ENCODE measurements at places on chromosomes 16 and 17.

DNA sequence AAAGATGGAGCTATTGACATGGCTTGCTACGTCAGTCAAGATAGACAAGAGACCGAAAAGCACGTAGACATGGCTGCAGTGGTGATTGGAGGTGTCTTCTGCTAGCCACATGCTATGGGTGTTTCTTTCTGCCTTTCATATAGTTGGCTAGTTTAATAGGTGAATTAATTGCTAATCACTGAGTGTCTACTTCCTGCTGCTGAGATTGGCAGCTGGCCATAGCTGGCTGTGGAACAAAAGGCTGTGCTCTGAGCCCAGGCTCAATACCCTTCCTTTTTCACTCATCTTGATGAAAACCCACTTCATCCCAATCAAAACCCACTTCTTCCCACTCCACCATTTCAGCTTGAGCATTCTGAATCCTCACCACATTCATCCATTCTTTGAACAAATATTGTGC, 221.4 kb upstream of the MAF start:
- no peak for DNase-seq

DNA sequence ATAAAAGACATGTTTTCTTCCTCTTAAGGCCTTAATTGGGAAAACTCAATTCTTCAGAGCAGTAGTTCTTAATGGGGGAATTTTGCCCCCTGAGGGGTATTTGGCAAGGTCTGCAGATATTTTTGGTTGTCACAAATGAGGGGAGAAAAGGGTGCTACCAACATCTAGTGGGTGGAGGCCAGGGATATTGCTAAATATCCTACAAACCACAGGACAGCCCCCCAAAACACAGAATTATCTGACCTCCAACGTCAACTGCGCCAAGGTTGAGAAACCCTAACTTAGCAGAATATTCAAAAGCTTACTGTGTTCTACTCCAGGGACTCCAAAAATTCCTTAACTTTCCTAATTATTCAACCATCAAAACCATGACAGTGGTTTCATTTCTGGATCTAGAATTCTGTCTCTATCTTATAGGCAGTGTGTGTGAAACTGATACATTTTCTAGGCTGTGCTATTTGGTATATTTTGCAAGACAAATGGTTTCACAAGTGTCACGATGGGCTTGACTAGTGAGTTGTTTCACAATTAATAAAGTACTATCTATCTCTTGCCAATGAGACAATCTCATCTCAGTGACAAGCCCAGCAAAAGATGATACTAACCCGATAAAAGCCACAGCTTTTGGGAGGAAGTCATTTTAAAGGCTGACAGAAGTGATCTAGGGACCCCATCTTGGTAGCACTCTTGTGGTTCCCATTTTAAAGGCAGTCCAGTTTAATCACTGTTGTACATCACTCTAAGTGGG, 14.7 kb downstream of the TXNDC11 start:
- no peak for DNase-seq

DNA sequence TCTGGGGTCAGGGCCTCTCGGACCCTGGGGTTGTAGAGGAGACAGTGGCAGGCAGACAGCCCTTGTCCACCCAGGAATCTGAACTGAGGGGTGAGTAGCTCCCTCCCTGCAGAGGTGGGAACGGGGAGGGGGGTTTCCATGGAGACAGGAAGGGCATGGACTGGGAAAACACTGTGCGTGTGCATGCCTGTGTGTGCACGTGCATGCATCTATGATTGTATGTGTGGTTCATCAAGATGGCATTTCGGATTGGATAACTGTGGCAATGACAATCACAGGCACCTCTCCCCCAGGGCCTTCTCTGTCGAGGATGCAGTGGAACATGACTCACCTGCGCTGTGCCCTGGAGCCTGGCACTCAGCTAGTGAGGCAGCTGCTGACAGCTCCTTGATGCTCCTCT, 6.1 kb upstream of the CD300C start:
- DNase-seq = no peak

DNA sequence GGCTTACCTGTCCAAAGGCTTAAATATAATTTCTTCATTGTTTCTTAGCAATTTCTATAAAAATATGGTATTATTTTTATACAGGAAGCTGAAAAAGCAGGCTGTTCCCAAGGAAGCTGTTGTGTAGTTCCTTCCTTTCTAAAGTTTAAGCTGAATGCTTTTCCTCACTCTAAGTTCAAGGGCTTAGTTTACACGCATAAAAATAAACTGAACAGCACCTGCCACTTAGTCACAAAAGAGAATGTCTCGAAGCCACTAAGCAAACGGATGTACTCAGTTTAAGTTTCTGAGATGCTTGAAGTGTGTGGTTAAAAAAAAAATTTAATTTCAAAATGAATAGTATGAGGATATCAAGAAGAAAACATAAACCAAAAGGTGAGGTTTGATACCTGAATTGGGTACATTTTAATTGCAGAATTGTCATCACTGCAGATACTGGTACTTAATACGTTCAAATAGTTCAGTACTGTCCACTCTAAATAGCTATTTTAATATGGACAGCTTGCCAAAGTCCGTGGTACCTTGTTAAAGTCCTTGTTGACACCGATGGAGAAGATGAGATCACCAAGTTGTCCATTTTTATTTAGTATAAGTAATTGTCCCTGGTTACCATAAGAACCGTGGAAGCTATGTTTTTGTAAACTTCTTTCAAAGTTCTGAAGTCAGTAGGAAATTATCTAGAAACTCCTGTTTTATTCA, 38.1 kb downstream of the MRTFB start:
- DNase-seq = no peak

DNA sequence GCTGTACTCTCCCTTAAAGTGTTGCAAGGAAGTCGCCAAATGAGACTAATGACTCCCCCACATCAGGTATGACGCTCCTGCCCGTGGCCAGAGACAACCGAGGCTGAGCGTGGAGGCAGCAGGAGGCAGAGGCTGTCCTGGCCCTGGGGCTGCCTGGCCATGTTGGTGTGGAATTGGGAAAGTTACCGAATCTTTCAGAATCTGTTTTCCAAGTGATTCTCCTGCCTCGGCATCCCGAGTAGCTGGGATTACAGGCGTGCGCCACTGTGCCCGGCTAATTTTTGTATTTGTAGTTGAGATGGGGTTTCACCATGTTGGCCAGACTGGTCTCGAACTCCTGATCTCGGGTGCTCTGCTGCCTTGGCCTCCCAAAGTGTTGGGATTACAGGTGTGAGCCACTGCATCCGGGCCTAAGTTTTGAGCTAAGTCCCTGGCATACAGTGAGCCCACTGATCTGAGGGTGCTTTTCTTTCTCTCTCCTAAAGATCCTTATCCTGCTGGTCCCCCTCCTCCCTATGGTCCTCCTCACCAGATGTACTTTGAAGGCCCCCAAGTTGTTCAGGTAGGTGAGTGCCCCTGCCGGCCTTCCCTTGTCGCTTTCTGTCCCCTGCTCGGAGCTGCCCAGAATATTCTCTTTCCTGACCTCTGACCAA, 700 bp downstream of the LITAFD start:
- DNase-seq = no peak

GRCh38 chr17:39123627-39124026, 27.8 kb downstream of the PLXDC1 start:
- DNase-seq = no peak

DNA sequence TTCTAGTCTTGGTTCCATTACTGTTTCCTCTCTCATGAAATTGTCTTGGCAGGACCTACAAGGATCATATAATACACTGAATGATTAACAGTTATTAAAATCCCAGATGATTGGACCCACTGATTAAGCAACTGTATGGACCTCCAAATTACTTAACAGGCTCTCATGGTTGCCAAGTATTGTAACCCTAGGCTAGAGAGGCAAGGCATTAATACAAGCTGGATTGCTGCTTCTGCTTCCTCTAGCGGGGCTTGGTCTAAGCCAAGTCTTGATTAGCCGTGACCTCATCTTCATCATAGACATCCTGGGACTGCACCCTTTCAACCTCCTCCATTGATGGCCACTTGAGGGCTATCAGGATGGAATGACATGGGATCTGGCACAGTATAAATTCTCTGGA, 46.9 kb downstream of the SYCE1L start:
- DNase-seq = no peak

- no peak for DNase-seq
Observed at GRCh38 chr17:13385481-13385911, 216.2 kb downstream of the HS3ST3A1 start.

DNA sequence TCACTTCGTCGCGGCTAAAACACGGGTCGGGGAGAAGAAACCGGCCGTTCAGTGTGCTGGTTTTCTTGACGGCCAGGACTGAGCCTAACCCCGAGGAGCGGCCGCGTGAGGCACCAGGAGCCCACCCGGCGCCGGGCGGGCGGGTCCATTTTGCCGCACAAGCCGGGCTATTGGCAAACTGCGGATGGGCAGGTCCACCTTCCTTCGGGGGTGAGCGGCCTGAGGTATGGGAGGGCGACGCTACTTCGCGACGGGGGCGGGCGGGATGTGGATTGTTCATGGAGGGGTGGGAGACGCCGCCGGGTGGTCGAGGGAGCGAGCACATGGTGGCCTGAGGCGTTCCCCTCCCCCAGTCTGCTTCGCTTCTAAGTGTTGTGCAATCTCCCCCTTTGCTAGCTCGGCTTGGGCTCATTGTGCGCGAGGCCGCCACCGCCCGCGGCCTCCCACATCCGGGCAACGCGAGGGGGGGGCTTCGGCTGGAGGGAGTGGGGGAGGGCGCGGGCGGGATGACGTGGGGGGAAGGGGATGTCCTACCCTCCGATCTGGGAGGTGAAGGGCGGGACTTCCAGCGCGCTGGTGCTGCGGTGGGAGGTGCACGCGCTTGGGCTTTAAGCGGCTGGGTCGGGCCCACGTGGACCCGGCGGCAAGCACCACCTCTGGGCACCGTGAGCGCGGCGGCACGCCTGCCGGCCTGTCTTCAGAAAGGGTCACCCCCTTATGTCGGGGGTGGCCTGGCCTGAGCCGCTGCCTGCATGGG, 5.9 kb upstream of the CD68 start:
- no peak for DNase-seq

DNA sequence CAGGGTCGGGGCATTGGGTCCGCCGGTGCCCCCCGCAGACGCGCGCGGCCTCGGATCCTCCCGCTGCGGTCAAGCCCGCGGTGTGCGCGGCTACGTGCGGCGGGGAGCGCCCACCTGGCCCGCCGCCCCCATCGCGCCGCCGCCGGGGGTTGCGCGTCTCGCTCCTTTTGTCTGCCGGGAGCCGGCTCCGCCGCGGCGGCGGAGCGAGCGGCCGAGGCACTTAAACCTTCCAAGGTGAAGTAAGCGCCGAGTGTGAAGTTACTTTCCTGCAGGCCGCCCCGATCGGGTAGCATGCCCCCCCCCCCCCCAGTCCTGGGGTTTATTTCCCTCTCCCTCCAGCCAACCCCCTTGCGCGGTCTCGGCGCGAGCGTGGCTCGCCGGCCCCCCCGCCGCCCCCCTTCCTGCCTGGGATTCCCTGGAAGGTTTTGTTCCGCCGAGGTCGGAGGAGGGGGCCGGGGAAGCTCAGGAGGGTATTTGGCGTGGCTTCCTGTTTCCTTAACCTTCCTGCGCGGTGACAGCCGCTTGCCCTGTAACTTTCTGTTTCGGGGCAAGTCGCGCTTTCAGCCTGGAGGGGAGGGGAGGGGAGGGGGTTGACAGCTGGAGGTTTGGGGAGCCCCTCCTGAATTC, 56.6 kb upstream of the GSE1 start:
- DNase-seq = no peak

- no peak for DNase-seq
Observed at GRCh38 chr16:53093162-53093744, 38.5 kb downstream of the CHD9 start.

- DNase-seq = no peak
Observed at GRCh38 chr16:10592611-10593010, 12.2 kb upstream of the EMP2 start.

DNA sequence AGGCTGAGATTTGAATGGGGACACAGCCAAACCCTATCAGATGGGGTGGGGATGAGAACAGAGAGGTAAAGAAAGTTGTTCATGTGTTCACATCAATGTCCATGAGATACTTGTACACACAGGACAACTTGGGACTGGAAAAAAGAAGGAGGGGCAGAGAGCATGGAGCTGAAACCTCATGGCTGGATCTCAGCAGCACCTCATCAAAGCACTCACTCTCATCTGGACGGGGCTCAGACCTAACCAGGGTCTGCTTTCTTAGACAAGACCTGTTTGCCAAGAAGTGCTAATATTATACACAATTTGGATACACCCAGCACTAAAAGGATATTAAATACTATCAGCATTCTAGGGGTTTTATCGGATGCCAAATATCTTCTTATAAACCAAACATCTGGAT, 399.8 kb downstream of the SLC39A11 start:
- no peak for DNase-seq

DNA sequence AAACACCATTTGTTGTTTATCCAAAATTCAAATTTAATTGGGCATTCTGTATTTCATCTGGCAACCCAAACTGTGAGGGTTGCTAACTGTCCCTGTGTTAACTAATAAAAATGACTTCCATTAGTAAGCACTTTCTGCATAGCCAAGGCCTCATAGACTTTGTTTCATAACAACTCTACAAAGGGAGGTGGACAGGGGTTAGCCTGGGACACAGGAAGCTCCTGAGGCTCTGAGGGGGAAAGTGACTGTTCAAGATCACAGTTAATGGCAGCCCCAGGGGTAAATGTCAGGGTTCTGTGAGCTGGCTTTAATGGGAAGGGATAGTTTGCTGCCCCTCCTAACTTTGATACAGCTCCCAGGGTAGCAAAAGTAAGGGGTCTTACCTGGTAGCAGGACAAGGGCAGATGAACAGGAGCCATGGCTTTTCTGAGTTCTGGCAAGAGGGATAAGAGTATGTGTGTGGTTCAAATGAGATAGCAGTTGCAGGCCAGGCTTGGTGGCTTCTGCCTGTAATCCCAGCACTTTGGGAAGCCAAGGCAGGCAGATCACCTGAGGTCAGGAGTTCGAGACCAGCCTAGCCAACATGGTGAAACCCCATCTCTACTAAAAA, 2.2 kb downstream of the HEATR9 start:
- DNase-seq = no peak

DNA sequence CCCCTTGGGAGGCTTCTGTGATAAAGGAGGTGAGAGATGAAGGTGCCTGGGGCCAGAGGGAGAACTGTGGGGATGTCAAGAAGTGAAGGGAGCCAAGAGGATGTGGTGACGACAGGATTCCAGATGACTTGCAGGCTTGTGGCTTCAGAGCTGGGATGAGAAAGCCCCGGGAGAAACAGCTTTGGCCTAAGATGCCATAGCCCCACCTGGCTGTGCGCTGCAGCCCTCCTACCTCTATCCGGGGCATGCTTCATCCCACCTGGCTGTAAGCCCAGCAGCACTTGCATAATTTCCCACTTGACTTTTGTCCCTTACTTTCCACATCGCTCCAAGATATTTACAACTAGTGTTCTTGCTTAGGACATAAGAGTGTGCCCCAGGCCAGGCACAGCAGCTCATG, 29.3 kb downstream of the GINS3 start:
- DNase-seq = no peak

Measured in HS-27A (cell line).